ENCODE measurements at places on chromosomes 11 and 22.

DNA sequence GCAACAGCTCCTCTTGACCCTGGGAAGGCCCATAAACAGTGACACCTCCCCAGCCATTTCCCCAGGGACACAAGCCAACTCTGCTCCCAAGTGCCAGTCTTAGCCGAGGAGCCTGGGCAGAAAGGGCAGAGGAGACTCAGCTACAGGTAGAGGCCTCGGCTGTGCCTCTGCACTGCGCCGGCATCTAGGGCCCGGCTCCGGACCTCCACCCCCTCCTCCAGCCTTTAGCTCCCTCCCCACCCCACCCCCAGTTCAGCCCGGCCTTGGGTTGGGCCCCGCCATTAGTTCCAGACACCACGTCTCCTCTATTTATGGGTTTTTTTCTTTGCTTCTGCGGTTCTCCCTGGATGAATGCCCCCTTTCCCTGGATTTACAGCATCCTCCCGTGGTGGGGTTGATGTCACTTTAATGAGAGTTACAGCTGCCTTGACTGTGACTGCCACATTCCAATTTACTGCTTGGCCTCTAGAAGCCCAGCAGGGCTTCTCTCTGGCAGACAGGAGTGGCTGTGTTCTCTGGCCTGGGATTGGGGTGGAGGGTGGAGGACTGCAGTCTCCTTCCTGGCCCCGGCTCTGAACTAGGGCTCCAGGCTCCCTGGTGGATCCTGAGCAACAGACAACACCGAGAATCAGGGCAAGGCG, 13.5 kb upstream of the OAF start:
- DNase-seq, result no peak

- DNase-seq, result no peak
Observed at GRCh38 chr11:33018840-33019239, 3.2 kb downstream of the DEPDC7 start.

GRCh38 chr11:33021937-33022336, 6.3 kb downstream of the DEPDC7 start:
- DNase-seq, result no peak

DNA sequence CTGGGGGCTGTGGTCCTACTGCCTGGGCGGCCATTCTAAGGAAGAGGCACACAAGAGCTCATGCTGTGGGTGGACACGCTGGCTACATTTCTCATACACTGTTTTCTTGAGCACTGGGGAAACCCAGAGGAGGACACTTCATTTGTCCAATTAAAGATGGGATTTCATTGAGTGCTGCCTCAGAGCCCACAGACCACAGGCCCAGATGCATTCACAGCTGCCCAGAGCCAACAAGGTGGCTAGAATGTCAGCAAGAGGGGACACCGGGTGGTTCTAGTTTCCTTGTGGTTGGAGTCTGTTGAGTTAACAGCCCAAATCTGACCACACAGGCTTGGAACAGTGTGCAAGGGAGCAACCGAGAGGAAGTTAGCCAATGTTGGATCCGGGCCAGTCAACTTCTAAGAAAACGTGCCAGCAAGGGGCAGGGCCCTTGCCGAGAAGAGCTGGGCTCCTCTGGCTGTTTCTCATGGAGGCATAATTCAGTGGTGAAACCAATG, 35.0 kb upstream of the SORL1 start:
- no peak for DNase-seq
